Activated B cell treated with CpG ODN at 0.5 μM for 24 hours (primary cell): ENCODE measurements at places on chromosomes 7 and 10.

- no peak for DNase-seq
- no peak overlapping the region for H3K27ac ChIP-seq
- H3K4me1 ChIP-seq = peaks cover 33% of the 10 kb centered on the region
- H3K27me3 ChIP-seq = no peaks in the 10 kb centered on the region
Measured at GRCh38 chr10:124221356-124222317, 128.2 kb upstream of the CHST15 start.

DNA sequence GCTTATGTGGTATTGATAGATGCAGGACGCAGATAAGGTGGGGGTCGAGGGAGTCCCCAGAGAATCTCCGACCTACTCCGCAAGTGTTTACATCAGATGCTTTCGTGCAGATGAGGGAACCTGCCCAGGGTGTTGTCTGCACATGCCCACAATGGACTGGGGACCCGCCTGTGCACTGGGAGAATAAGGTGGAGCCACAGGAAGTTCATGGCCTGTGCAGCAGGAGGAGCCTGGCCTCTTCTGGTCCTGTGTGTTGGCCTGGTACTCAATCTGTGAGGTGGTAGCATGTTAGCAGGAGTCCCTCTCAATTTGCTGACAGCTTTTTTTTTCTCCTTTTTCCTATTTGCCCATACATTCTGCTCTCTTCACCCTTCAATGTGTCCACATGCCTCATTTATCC lies 54.1 kb upstream of the AKR1C1 start:
- no peak overlapping the region for H3K27ac ChIP-seq
- no peaks in the 10 kb centered on the region for H3K36me3 ChIP-seq
- no peak overlapping the region for H3K4me3 ChIP-seq
- DNase-seq = no peak

DNA sequence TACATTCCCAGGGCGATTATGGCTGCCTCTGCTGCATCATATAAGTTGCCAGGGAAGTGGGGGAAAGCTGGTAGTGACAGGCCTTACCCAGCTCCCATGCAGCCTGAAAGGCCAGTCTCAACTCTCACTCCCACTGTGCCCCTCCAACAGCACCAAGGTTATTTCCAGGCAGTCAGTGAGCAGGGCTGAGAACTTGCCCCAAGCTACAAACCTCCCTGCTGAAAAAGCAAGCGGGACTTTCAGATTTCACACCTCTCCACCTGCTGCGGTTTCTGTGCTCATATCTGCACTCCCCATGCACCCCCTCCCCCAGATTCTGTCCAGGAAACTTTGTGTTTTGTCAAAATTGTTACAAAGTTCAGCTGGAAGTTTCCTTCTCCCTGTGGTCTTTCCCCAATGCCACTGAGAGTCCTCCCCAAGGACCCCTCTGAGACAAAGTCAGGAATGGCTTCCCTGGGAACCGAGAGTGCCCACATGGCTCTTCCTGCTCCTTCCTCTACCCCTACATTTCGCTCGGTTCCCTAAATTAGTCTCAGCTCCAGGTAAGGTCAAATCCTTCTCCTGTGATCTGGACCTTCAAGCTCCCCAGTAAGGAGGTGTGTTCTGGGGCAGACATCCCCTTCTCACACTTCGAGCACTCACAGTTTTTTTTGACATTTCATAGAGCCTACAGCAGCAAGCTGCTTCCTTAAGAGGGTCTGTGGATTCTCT lies 25.3 kb upstream of the WNT2 start:
- no peaks in the 10 kb centered on the region for H3K36me3 ChIP-seq
- H3K4me1 ChIP-seq = no peaks in the 10 kb centered on the region
- no peak overlapping the region for H3K27ac ChIP-seq
- no peak for DNase-seq
- H3K4me3 ChIP-seq = no peak overlapping the region

- no peaks in the 10 kb centered on the region for H3K27me3 ChIP-seq
- no peak overlapping the region for H3K4me3 ChIP-seq
- no peak overlapping the region for H3K27ac ChIP-seq
- DNase-seq = no peak
- H3K4me1 ChIP-seq = no peaks in the 10 kb centered on the region
Measured at GRCh38 chr10:116490028-116490662, 55.6 kb upstream of the PNLIP start.

GRCh38 chr7:108484137-108484536 lies 27.9 kb upstream of the NRCAM start:
- DNase-seq = no peak
- peaks cover 6% of the 10 kb centered on the region for H3K4me1 ChIP-seq
- no peak overlapping the region for H3K4me3 ChIP-seq
- H3K27me3 ChIP-seq = no peaks in the 10 kb centered on the region
- H3K27ac ChIP-seq = no peak overlapping the region

DNA sequence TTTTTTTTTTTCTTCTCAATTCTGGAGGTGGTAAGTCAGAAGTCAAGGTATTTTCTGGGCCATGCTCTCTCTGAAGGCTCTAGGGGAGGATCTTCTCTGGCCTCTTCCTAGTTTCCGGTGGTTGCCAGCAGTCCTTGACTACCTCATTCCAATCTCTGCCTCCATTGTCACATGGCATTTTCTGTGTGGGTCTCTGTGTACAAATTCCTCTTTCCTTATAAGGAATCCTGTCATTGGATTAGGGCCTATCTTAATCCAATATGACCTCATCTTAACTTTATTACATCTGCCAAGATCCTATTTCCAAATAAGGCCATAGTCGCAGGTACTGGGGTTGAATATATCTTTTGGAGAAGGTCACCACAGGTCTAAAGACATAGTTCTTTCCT lies 129.3 kb upstream of the PRR15 start:
- no peaks in the 10 kb centered on the region for H3K4me1 ChIP-seq
- H3K27ac ChIP-seq = no peak overlapping the region
- DNase-seq = no peak
- no peaks in the 10 kb centered on the region for H3K27me3 ChIP-seq

DNA sequence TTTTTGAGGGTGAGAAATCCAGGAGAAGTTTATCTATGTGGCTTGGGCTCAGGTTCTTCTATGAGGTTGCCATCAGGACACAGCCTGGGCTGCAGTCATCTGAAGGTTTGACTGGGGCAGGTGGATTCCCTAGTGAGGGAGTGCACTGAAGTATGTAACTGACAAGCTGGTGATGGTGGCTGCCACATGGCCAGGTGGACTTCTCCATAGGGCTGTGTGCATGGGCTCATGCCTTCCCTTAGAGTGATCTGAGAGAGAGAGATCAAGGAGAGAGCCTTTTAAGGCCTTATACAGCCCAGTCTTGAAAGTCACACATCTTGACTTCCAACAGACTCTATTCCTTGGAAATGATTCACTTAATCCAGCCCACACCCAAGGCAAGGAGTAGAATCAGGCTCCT lies 266.6 kb upstream of the PITRM1 start:
- H3K27me3 ChIP-seq = no peaks in the 10 kb centered on the region
- DNase-seq = no peak
- no peaks in the 10 kb centered on the region for H3K4me1 ChIP-seq
- H3K27ac ChIP-seq = no peak overlapping the region
- no peak overlapping the region for H3K4me3 ChIP-seq

GRCh38 chr10:100339236-100339635 lies 7.8 kb upstream of the SCD start:
- no peaks in the 10 kb centered on the region for H3K36me3 ChIP-seq
- H3K4me3 ChIP-seq = peak overlapping the region; percentile 24
- H3K27me3 ChIP-seq = no peaks in the 10 kb centered on the region
- peak; percentile 42 for DNase-seq

DNA sequence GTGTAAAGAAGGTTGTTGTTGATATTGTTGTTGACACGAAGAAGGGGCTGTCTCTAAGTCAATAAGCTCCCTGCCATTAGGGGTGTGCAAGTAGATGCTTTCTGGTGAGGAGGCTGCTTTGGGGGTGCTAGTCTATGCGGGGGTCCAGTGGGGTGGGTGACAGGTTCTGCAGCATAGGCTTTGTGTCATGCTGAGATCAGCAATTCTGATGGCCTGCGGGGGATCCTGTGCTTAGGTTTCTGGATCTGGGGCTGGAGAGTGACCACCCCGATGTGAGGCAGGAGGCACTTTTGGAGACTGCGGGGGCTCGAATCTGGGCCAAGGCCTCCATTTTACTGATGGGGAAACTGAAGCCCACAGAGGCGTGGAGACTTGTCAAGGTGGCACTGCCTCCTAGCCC lies 5.1 kb downstream of the AQP1 start:
- H3K4me1 ChIP-seq = no peaks in the 10 kb centered on the region
- H3K27ac ChIP-seq = no peak overlapping the region
- no peak for DNase-seq
- peaks cover 6% of the 10 kb centered on the region for H3K27me3 ChIP-seq
- no peaks in the 10 kb centered on the region for H3K36me3 ChIP-seq

DNA sequence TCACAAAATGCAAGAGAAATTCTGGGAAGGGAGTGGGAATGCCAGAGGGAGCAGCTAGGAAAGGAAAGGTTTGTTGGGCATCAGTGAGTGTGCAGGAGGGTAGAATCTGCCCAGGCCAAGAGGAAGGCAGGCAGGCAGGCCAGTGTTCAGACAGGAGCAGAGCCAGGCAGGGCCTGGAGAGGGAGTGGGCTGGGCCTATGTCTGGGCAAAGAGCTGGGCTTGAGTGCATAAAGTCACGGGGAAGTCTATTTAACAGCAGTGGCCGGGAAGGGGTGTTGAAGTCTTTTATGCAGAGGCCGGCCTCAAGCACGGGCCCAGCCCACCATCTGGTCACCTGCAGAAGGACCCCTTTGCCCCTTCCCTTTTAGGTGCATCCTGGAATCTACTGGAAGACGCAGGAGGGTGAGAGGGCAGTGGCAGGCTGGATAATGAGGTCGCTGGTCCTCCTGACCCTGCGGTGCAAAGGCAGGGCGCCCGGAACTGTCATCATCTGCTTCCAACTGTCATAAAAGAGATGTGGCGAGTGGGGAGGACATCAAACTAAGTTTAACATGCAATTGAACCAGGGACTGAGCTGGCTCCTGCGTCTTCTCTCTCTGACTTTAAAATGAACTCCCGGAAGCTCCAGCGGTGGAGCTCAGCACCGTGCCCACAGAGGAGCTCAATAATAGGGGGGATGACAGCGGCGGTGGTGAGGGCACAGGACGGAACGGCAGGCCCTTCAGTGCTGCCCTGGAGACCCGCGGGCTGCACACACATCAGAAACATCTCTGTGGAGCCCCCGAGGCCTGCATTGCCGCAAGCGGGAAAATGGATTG lies 29.5 kb downstream of the CARD11 start:
- H3K4me1 ChIP-seq = peaks cover 34% of the 10 kb centered on the region
- H3K27me3 ChIP-seq = no peaks in the 10 kb centered on the region
- no peak overlapping the region for H3K27ac ChIP-seq
- peaks cover 70% of the 10 kb centered on the region for H3K36me3 ChIP-seq

DNA sequence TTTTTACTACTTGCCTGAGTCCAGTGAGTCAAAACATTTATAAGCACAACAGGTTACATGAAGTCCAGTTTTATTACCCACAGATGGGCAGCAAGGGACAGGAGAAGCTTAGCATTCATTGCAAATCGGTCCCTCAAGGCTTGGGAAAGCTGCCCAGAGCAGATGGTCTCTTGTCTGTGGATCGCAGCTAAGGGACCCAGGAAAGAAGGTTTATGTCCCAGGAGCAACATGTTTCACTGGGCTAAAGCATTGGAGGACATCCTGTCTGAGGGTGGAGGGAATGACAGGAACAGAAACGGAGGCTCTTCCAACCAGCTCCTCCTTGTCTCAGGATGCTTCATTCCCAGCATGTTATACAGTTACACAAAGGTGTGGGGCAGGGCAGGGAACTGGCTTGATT lies 39.3 kb downstream of the TRIM24 start:
- H3K4me1 ChIP-seq = peaks cover 11% of the 10 kb centered on the region
- peaks cover 22% of the 10 kb centered on the region for H3K36me3 ChIP-seq
- no peaks in the 10 kb centered on the region for H3K27me3 ChIP-seq
- H3K4me3 ChIP-seq = no peak overlapping the region
